GM18507 (cell line): ENCODE measurements at places on chromosomes 7 and 10.
A peak's percentile ranks its signal among the peaks of the same experiment; 100 is the strongest.

DNA sequence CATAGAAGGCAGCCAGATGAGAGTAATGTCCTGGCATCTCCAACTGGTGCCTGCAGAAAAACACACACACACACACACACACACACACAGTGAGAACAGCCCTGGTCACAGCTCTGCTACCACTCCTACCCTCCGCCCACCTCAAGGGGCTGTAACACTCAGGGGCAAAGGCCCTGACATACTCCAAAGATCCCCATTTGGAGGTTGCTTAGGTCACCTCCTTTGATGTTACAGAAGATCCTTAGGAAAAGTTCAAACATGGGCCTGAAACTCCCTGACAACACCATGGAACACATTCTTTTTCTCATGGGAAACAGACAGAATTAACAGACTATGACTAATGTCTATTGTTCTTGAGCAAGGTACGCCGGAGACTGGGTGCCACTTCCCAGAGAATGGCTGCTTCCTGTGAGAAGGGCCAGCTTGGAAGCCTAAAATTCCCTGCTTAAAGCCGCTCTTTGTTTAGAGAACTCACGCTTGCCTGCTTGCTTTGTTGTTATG, 27.7 kb downstream of the DENND11 start:
- DNase-seq: no peak

- DNase-seq: peak; percentile 5
These were observed 973.5 kb downstream of the ANKRD7 start for GRCh38 chr7:119197877-119198527.

GRCh38 chr10:85532773-85533172, 833.8 kb downstream of the GRID1 start:
- no peak for DNase-seq

GRCh38 chr7:128933180-128933891, 4.4 kb upstream of the IRF5 start:
- no peak for DNase-seq

DNA sequence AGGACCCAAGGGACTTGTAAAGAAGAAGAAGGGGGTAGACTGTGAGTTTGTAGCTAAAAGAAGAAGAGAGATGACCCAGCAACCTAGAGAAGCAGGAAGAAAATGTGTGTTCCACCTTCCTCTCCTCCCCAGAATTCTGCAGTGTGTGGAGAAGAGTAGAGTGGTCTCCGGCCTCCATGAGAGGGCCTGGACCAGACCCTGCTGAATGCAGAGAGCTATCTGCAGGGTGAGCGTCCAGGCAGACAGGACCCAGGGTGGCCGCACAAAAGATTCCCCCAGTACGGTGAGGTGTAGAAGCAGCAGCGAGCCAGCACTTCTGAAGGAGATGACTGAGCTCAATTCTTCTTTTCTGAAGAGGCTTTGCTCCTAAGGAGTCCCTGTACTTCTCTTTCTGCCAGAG, 239.7 kb upstream of the ANKRD30A start:
- DNase-seq: no peak

GRCh38 chr10:70097459-70097858, 35.2 kb downstream of the AIFM2 start:
- no peak for DNase-seq

- no peak for DNase-seq
These were observed 57.3 kb upstream of the CCDC71L start for GRCh38 chr7:106717955-106718871.

DNA sequence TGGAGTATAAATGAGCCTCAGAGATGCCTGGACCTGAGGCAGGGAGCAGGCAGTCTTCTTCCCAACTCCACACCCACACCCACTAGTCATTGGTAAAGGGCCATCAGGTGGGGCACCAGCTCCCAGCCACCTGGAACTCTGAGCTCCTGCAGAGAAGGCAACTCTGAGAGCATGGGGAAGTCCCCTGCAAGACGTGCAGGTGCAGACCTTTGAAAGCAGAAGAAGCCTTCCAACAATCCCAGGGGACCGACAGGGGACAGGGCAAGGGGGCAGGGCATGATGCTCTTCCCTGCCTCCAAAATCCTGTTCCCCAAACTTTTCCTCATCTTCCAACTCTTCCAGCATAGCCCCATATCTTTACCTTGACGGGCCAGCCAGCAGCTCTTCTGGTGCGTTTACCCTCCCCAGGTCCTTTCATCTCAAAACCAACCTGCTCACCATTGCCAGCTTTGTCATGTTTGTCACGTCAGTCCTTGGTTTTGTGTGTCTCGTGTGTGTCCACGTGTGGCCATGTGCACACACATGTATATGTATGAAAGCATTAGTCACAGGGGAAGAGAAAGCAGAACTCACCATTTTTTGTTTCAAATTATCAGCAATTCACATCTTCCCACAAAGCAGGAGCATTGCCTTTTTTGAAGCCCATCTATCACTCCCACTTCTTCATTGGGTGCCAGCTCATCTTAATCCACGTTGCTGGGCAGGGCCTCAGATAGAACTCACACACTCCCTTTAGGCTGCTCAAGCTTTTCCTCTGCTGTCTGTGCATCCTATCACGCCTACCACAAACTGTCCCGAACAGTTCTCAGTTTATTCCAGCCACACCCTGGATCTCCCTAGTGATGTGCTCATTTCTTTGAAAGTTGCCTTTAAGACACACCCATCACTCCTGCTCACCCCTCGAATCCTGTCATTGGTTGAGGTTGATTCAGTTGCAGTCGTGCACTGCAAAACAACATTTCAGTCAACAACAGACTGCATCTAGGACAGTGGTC, 41.0 kb upstream of the AMPH start:
- no peak for DNase-seq
